ENCODE measurements at places on chromosomes 4 and X.

DNA sequence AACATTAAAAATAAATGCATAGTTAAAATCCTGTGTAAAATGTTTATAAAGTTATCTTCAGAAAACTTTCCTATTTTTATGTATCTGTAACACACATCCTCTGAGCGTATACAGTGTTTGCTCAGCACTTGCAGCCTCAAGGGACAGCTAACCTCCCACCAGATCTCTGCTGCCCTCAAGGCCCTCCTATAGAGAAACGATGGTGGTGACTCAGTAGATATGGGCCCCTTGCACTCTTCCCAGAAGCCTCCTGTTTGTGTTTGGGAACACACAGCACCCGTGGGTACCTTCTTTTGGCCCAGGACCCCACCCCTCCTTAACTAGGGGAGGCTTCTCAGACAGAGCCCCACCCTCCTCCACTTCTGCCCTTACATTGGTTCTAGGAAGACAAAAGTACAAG is 26.7 kb downstream of the PJA1 start:
- no peak for DNase-seq

- DNase-seq = no peak
Observed at GRCh38 chr4:19030048-19030447, 1008.5 kb upstream of the LCORL start.

GRCh38 chrX:72271091-72271788 is 5.8 kb downstream of the RPS4X start:
- no peak for DNase-seq

DNA sequence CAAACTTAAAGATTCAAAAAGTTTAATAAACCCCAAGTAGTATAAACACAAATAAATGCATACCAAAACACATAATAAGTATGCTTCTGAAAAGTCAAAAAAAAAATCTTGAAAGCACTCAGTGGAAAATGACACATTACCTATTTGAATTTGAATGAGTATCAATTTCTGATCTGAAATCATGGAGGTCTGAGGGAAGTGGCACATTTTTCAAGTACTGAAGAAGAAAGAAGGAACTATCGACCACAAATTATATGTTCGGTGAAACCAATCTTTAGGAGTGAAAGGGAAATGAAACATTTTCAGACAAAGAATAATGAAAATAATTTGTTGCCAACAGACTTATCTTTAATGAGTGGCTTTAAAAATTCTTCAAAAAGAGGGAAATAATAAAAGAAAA is 12.1 kb upstream of the F9 start:
- no peak for DNase-seq

DNA sequence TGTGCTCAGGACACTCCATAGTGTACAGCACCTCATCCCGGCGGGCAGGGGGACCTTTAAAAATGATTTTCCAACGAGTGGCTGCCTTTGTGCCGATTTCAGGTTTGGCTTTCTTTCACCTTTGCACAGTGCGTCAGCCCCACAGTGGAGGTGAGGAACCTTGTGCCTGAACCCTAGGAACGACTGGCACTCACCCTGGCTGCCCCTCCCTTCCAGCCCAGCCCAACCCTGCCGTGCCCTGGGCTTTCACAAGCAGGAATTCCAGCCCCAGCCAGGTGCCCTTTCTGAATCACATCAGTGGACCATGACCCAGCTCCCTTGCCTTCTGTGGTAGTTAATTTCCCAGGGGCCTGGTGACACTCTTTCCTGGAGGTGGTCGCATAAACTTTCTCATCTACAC is 1.3 kb downstream of the TMEM164 start:
- DNase-seq = no peak
